ENCODE measurements at places on chromosomes 2 and 18.

- DNase-seq = no peak
These were observed 48.5 kb upstream of the MCFD2 start for GRCh38 chr2:46963941-46964673.

GRCh38 chr2:199570934-199571333 lies 113.2 kb upstream of the SATB2 start:
- DNase-seq = no peak

- peak; percentile 39 for DNase-seq
These were observed 186.8 kb downstream of the LTBP1 start for GRCh38 chr2:33133454-33133952.

GRCh38 chr2:8006181-8006580 lies 675.7 kb upstream of the ID2 start:
- DNase-seq = no peak

DNA sequence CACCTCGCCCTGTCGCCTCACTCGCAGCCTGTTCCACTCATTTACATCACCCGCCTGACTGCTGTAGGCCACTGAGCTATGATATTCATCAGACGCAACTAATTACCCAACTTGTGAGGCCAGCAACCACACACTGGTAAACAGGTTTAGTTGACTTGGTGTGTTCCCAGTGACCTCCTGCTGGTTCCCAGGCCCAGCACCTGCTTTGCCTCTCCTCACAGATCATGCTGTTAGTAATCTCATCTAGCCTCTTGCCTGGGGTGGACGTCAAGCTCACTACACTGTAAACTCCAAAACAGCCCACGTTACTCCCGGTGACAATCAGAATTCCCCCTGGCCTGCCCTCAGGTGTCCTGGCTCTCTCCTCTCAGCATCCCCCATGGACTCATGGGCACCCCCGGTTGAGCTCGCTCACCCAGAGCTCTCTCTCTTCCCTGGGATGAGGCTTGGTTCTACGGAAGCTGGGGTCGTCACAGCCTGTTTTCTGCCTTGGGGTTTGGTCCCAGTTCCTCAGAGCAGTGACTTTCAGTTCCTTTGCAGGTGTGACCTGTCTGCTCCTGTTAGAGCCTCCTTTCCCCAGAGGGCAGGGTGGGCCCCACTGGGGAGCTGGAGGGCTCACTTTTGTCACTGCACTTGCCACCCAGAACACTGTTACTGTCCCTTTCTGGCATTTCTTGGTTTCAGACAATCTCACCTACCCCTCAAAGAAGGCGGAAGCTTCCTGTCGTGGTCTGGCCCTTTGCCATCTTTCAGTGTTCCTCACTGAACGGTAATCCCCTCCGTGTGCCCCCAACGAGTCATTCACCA lies 40.3 kb downstream of the INPP5D start:
- DNase-seq = no peak

DNA sequence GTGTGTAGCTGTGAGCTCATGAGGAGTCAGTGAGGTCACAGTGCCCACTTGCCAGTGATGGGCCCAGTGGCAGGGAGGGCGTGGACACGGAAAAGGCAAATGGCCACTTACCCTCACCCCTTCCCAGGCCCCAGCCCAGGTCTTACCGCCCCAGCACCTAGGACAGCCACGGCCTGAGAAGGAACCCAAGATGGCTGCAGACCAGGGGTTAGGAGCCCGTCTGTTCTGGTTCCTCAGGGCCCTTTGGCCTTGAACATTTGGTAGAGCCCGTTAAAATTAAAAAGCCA lies 74.1 kb downstream of the EMX1 start:
- no peak for DNase-seq

DNA sequence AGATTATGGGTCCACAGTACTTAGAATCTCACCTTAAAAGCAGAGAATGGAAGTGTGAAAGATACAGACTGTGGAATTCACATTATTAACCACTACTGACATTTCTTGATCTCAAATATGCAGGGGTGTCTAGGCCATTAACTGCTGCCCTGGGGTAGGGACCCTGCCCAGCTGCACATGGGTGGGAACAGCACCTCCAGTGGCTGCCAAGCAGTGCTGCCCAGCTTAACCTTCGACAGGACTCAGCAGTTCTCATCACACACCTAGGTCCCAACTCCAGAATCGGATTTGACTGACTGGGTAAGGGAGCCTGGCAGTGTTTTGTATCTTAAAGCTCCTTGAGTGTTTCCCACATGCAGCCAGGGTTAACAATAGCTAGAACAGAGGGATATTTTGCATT lies 14.9 kb downstream of the ERFE start:
- DNase-seq = no peak

- no peak for DNase-seq
These were observed 81.0 kb downstream of the SEMA4F start for GRCh38 chr2:74735009-74735408.

DNA sequence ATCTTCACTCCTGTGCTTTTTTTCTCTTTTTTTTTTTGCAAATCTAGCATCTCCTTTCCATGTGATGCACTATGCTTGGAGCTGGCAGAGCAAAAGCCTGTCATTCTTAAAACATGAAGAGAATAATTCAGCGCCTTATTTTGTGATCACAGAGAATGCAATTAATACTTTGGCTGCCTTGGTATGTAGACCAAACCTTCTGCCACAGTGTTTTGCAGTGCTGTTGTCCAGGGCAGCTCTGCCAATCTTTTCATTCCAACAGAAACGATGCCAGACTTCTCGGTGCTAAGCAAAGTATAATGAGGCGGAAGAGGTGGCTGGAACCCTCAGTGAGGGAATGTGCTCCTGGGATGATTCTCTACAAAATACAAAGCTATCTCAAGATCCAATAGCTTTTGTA lies 25.6 kb downstream of the BCL2 start:
- DNase-seq = no peak

GRCh38 chr18:72541871-72542332 lies 2.2 kb downstream of the CBLN2 start:
- DNase-seq = no peak
